ENCODE measurements at places on chromosomes 4 and X.
A peak's percentile ranks its signal among the peaks of the same experiment; 100 is the strongest.

DNA sequence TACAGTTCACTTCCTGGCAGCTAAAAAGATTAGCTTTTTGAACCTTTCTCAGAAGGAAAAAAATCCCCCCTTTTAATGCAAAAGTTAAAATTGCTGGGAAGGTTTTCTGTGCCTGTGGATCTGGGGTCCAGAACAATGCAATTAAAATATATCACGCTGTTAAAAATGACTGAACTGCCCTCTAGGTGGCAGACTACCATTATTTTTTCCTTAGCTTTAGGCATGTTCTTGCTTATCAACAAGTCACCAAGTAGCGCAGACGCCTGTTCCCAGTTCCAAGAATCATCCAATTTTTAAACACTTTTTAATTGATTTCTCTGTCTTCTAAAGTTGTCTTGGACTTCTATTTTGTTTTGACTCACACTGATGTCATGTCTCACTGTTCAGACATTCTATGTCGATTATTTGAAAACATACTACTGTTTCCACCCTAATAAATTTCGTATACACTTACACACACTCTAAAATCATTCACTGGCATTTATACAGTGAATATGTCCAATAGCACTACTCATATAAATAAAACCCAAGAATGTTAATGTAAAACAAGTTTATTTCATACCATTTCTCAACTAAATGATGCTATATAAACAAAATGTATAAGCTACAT, 661.6 kb downstream of the RAPGEF2 start:
- DNase-seq: no peak

DNA sequence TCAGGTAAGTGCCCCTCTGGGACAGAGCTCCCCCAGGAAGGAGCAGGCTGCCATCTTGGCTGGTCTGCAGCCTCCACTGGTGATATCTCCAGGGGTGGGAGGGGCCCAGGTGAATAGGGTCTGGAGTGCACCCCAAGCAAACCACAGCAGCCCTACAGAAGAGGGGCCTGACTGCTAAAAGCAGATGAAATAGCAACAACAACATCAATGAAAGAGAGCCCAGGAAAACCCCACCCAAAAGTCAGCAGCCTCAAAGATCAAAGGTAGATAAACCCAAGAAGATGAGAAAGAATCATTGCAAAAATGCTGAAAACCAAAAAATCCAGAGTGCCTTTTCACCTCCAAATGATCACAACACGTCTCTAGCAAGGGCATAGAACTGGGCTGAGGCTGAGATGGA, 92.5 kb upstream of the PAGE3 start:
- DNase-seq: no peak

- no peak for DNase-seq
These were observed 33.9 kb downstream of the PDK3 start for GRCh38 chrX:24498975-24499374.

GRCh38 chr4:39521253-39521919, 5.9 kb downstream of the UGDH start:
- DNase-seq: no peak

DNA sequence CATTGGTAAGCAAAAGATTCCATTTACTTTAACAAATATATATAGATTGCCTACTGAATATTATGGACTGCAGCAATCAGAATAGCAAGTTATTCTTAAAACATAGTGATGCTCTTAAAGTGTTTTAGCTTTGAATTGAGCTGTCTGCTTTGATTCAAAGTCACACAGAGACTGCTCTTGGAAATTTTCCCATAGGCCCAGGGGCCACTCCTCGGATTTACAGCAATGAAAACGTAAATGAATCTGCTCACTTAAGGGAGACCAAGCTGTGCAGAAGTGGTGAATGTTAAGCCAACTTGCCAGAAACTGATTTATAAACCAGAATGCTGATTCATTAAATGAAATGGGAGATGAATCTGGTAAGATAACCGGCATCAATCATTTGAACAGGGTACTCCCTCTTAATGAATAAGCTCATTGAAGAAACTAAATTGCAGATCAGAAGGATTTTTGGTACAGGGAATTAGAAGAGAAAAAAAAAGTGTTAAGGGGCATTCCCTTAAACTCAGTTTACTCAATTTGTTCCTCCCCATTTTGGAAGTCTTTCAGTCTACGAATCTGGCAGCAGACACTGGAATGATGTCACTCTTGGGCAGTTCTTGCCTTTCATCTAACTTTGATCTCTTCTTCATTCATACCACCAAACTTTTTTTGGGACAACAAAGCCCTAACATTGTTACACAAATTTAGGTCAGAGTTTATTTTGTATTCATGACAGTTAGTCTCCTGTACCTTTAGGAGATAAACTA, 363.3 kb upstream of the MAGEB2 start:
- no peak for DNase-seq

DNA sequence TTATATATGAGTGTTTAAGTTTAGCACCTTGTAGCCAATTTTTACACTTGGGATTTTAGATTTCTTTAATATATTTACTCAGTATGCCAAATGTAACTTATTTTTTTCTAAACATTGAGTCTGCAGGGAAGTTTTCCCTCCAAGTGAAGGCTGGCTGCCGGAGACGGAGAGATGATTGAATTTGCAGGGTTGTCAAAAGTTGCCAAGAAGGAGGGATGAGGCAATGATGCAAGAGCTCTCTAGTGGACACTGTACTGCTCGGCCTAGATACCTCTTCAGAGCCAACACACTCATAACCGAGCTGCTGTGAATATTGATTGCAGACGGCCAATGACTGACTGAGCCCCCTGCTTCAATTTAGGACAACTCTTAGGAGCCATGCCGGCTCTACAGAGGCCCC, 318.6 kb upstream of the CASK start:
- DNase-seq: no peak

GRCh38 chrX:46040001-46040400, 505.2 kb downstream of the ZNF674 start:
- DNase-seq: no peak

- no peak for DNase-seq
These were observed 45.2 kb downstream of the STARD8 start for GRCh38 chrX:68692651-68693050.

DNA sequence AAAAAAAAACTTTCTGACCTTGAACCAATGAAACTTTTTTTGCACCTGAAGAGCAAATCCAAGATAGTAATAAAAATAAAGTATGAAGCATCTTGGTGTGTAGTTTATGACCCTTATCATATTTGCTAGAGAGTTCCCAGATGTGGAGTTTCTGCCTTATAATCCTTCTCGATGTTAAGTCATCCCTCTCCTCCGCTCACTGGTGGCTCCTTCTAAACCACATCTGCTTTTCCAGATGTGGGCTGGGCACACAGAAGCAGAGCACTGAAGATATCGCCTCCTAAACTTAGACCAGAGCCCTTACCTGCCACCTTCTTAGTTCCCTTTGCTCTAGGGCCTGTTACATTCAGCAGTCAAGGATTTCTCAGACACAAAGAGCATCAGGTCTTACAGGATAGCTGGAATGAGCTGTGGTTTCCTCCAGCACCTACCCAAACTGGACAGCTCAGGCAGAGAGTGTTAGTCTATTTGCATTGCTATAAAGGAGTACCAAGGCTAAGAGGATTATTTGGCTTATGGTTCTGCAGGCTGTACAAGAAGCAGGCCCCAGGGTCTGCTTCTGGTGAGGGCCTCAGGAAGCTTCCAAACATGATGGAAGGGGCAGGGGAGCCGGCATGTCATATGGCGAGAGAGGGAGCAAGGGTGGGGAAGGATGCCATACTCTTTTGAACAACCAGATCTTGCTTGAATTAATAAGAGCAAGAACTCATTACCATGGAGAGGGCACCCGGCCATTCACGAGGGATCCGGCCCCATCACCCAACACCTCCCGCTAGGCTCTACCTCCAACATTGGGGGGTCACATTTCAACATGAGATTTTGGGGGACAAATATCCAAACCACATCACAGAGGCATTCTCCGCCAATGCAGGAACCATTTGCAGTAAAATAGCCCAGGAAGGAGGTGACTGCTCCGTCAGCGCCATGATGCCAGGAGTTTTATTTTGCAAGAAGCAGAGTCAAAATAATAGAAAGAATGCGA, 75.6 kb upstream of the HELT start:
- DNase-seq: no peak

- no peak for DNase-seq
These were observed 31.1 kb downstream of the UCHL1 start for GRCh38 chr4:41287852-41288251.

- peak; percentile 45 for DNase-seq
These were observed 65.3 kb downstream of the CLNK start for GRCh38 chr4:10619220-10619619.
